Activated CD4-positive, alpha-beta T cell treated with anti-CD3 and anti-CD28 coated beads, Interleukin-2, amount 10 ng/mL, durations not matched to agents 24 days and 14 days (primary cell): ENCODE measurements at places on chromosomes 5 and 9. TPM values are rescaled to one million over a fixed set of nuclear protein-coding genes. Genes with fewer than 3 reads are reported as not detected.
A peak's percentile ranks its signal among the peaks of the same experiment; 100 is the strongest.

- DNase-seq, result no peak
Observed at GRCh38 chr5:175691761-175692160, 33.9 kb downstream of the HRH2 start.

- DNase-seq, result no peak
Observed at GRCh38 chr5:59041355-59041754, 458.5 kb downstream of the RAB3C start.

- DNase-seq, result peak; percentile 84
Observed at GRCh38 chr5:138077064-138077696, 6.7 kb upstream of the WNT8A start.

NOTCH1 gene
- 108 and 113 TPM in 2 replicates for total RNA-seq

BRINP1 gene
- total RNA-seq, result not detected in 2 replicates

GRCh38 chr9:107387409-107387808 lies 102.2 kb downstream of the KLF4 start:
- DNase-seq, result no peak

IL3 gene
- total RNA-seq, result 67.7 and 71.3 TPM in 2 replicates

DNA sequence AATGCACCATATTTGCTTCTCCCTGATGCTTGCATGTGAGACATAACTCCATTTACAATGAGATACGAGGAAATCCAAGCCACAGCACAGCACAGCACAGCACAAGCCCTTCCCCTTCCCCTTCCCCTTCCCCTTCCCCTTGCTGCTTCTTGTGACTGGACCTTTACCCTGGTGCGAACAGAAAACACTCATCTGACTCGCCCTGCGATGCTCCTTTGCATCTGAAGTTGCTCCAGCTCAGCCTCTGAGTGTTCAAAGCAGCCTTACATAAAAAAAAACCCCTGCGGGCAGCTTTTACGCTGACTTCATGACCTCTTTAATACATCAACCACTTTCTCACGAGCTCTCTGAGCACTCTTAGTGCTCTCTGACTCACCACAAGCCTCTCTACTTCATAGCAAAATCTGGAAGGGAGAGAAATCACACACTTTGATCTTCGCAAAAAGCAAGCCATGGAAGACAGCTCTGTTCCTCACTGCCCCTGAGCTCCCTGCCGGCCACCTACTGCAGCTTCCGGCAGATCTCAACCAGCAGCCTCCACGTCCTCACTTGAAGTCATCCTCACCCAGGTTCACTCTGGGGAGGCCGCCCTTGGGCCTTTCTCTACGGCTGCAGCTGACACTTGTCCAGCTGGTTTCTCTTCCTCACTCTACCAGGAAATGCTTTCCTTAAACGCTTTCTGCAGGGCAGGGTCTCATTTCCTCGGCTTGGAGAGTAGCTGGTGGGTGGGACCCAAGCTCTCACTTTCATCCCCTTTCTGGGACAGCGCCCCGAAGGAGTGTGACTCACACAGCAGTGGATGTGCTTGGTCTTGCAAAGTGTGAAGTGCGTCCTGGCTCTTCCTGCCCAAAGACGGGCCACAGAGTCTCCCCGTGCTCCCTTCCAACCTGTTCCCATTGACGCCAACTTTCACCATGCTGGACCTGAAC lies 5.3 kb downstream of the SLC34A1 start:
- DNase-seq, result peak; percentile 82
